ENCODE measurements at places on chromosomes 2 and 18.
A peak's percentile ranks its signal among the peaks of the same experiment; 100 is the strongest.

- no peak for DNase-seq
Observed at GRCh38 chr18:79299711-79300110, 96.0 kb upstream of the NFATC1 start.

- DNase-seq, result no peak
Observed at GRCh38 chr18:11750581-11751310, 61.7 kb downstream of the GNAL start.

GRCh38 chr2:164700390-164700789 is 79.1 kb upstream of the GRB14 start:
- DNase-seq, result no peak

GRCh38 chr18:56696966-56697365 is 45.8 kb downstream of the WDR7 start:
- no peak for DNase-seq

DNA sequence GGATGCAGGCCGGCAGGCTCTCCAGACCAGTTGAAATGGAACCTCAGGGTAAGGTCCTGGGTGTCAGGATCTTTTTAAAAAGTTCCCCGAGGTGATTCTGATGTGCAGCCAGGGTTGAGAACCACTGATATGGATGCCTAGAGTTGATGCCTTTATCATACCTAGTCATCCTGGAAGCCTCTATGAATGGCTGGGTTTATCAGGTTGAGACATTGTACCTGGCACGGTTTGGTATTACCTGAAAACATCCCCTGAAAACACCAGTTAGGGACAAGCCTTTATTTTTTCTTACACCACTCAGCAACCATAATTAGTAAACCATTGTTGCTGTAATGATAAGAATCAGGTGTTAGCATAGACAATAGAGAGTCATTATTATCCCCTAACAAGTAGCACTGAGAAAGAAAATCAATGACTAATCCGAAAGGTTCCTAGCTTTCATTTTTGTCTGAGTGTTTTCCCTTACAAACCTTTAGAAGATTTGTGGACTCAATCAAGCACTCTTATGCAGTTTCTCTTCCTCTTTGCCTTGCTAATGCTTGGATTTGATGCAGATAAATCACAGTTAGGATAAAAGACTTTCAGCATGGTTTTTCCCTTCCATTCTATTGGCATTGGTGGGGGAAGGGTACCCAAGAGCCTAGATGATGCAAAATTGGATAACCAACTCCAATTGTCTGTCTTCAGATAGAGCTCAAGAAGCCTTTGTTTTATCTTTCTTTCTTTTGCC is 116.5 kb upstream of the LYPD6 start:
- DNase-seq, result no peak

- DNase-seq, result no peak
Observed at GRCh38 chr2:124066776-124067175, 41.7 kb downstream of the CNTNAP5 start.

DNA sequence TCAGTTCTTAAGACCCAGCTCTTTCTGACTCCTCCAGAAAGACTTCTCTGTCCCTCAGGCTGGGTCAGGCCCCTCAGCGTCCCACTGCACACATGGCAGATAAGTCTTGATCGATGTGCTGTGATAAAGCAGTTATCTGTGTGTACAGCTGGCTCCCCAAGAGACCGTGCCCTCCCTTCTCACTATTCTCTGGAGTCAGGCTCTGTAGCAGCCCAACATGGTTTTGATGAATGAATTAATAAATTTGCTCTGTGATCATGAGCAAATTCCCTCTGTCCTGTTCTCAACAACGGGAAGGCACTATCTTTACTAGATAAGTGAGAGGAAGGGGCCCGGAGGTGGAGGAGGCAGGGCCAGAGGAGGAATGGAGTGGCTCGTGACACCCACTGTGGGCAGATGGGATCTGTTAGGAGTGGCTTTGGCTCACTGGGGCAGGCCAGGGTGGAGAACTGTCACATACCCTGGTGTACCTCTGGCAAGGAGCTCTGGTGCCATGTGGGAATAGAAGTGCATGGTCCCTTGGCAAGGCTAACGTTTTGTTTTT is 48.3 kb downstream of the ZFP36L2 start:
- no peak for DNase-seq

- peak; percentile 43 for DNase-seq
Observed at GRCh38 chr2:128536925-128537620, 218.4 kb upstream of the HS6ST1 start.

All from HS-5 (cell line).